ENCODE measurements at places on chromosomes 5 and 9.

GRCh38 chr9:127562841-127563401 is 49.2 kb upstream of the STXBP1 start:
- DNase-seq = no peak

DNA sequence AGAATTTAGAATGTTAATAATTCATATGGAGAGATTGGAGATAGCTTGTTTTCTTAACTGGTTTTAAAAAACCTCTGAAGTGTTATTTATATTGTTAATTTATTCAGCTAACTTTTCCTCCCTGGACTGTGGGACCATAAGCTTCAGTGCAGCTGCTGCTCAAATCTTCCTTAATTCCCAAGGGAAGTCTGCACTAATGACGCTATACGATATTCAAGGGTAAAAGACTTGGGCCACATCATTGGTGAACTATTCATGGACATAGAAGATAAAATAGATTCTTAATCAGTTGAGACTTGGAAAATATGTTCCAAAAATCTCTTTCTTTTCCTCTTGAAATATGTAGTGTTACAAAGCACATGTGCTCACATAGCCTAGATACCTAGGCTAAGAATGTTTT is 31.1 kb upstream of the GAS1 start:
- DNase-seq = no peak

GRCh38 chr9:92592946-92593861 is 57.4 kb upstream of the ECM2 start:
- DNase-seq = no peak

GRCh38 chr5:139768807-139769465 is 26.7 kb upstream of the PSD2 start:
- DNase-seq = no peak

- no peak for DNase-seq
Measured at GRCh38 chr9:96874947-96875460, 20.7 kb upstream of the ZNF782 start.

DNA sequence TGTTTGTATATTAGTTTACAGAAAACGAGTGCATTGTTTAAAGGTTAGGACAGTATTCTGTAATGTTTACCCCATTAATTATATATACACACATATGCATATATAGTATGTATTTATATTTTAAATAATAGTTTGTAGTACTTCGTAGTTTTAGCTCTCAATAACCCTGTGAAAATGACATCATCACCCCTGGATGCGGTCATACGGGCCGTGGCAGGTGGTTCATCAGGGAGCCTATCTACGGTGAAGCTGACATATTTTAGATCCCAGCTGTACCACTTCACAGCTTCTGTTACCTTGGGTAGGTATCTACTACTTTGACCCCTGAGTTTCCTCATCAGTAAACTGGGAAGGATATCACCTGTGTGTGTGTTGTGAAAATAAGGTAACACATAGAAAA is 87.1 kb downstream of the NR3C1 start:
- no peak for DNase-seq

Data from HAP-1 (cell line).